ENCODE measurements at places on chromosomes 7 and 10.

DNA sequence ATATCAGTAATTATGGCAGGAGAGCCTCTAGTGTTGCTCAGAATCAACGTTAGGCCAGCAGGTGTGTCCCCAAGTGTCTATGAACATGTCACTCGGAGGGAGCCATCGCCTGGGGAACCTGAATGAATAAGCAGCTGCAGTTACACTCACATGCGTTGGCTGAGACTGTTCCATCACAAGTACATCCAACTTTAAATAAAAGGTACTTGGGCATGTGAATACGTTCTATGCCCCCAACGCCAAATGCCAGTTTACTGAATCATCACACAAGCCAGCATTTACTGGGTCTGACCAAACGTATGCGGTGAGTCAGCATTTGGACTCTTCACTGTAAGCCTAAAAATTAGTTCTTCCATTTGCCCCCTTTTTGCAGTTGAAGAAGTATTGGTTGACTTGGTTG is 207.6 kb upstream of the PLXNA4 start:
- DNase-seq, result no peak

- DNase-seq, result no peak
Measured at GRCh38 chr7:116487907-116488521, 11.5 kb upstream of the CAV2 start.

DNA sequence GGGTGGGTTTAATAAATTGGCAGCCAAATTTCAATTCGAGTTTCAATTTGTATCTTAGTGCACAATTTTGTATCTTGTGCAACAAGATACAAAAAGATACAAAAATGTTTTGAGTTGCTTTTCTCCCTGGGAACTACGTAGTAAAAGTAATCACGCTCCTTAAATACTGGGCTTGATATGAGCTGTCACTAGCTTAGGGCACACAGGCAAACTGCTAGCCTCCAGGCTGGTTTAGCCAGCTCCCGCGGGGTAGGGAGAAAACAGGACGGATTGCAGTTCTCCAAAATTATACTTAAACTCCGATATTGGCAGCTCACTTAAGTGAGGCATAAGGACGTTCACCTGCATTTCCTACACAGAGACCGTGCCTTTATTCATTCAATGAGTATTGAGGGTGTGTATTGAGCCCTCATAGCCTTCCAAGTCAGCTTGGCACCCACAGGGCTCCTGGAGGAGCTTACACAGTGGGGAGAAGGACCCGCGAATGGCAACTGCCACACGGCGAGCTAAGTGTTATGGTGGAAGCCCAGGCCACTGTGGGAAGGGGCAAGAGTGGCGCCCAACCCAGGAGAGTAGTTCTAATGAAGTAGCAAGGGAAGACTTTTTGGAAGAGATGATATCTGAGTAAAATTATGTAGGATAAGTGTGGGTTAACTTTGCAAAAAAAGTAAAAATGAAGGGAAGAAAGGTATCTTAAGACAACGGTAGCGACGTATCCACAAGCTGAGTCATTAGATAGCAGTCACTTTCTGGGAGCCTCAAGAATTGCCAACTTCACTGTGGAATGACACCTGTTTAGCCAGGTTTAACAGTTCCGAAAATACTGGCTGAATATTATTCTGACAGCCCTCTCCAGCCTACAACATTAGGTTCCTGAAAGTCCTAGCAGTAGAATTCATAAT is 1.6 kb upstream of the EPC1 start:
- DNase-seq, result no peak

DNA sequence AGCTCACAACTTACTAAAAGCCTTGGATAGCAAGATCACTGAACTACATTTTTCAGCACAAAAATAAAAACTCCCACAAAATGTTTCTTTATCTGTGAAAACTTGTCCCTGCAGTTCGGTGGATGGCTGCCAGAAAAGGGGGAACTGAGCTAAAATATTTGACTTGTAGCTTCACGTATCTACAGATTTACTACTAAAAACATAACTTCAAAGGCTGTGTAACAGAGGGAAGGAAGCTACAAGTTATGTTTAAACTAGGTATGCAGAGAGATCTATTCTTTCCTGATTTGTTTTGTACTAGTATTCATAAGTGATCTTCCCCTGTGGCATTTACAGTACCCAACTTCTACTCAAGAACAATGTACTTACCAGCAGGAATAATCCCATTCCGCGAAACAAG is 25.1 kb downstream of the SGCE start:
- no peak for DNase-seq

DNA sequence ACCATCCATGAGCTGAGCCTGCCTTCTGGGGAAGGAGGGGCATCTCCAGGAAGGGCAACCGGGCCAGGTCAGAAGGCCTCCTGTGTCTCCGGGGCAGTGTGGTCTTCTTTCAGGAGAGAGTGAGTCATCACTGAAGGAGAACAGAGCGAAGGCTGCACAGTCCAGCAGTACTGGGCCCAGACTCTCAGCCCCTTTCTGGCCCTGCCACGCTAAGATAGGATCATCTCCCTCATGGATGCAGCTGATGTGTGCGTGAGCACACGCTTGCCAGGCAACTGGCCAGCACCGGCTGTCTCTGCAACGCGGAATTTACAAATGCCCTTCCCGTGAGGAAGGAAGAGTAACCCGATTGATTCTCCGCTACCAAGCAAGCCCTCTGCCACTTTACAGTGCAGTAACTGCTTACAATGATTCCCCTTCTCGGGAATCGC is 328.2 kb downstream of the TNS3 start:
- DNase-seq, result no peak

- no peak for DNase-seq
Measured at GRCh38 chr7:18638594-18639452, 143.3 kb downstream of the HDAC9 start.

All from activated naive CD4-positive, alpha-beta T cell treated with Interleukin-2 at 50 U/mL for 16 hours (primary cell).